ENCODE measurements at places on chromosomes 13 and 19.

GRCh38 chr19:42028304-42029216 lies 34.5 kb upstream of the ATP1A3 start:
- DNase-seq = no peak

DNA sequence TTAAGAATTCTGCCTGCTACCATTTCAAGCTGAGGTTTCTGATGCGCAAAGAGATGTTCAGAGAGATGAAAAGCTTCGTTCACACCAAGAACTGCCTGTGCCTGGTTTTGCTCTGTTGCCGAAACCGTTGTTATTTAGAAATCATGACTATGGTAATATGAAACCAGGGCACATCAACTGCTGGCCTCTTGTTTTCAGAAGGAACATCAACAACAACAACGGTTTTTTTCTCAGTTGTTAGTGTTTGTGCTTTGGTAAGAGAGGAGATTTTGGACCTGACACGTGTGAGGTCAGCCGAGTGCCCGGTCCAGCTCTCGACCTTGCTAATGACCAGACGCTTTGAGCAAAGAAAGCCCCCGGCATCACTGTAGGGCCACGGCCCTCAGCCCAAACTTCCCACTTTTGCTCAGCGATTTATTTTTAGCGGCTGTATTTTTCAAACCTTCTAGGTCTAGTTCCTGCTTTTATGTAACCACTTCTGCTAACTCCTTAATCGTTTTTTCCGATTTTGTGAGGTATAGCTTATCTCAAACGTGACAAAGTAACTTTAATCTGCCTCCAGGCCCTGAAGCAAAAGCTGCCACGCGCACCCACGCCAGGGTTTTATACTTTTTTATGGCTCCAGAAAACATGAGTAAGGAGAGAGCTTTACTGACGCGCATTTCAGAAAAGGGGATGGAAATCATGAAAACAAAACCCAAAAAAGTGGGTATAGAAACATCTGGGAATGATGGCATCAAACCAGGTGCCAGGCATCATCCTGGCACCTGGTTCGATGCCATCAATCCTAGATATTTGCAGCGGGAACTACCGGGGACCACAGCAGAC lies 42.0 kb downstream of the KLF2 start:
- no peak for DNase-seq

DNA sequence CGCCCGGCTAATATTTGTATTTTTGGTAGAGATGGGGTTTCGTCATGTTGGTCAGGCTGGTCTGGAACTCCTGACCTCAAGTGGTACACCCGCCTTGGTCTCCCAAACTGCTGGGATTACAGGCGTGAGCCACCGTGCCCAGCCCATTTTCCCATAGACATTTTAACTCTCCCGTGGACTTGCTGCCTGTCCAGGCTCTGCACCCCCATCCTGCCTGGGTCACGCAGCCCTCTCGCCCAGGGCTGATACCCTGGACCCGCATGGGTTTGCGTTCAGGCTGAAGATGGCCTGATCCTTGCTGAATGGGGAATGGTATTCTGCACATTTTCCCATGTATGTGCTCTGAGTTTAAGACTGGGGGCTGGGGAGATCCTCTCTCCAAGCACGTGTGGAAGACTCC lies 46.0 kb upstream of the RANBP3 start:
- no peak for DNase-seq

GRCh38 chr19:55474269-55475265 lies 1.9 kb upstream of the ZNF628 start:
- no peak for DNase-seq

GRCh38 chr13:110714797-110715394 lies 1.4 kb downstream of the ING1 start:
- peak; percentile 36 for DNase-seq

DNA sequence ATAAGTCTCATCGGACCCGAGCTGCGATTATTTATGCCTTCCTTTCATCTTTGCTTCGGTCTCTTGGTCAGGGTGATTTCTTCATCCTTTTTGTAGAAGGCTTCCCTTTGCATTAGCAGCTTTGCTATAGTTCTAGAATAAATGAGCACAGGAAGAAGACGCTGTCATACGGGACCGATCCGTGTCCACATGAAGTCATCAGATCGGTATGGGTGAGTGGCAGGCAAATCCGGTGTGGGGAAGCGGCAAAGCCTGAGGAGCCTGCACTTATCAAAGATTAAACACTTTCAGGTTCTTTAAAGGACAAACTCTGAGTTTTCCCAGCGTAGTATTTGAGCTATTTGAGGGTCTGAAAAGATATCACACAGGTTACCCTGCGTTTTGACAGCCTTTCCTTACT lies 119.3 kb downstream of the IRS2 start:
- no peak for DNase-seq

DNA sequence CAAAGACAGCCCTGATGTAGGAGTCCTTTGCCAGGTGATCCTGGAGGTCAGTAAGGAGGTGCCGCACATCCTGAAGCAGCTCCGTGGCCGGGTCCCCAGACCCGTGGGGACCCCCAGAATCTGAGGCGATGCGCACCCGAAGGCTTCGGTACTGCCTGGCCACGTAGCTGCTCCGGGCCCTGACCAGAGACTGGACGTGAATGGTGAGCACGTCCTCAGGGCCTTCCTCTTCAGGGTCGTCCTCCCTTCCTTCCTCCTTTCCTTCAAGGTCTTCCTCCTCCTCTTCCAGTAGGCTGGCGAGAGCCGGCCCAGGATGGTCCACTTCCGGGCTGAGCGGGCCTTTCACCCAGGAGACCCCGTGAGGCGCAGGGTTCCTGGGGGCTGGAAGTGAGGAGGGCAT lies 7.5 kb downstream of the RINL start:
- no peak for DNase-seq

GRCh38 chr19:710767-711166 lies 2.0 kb downstream of the PALM start:
- DNase-seq = peak; percentile 25

DNA sequence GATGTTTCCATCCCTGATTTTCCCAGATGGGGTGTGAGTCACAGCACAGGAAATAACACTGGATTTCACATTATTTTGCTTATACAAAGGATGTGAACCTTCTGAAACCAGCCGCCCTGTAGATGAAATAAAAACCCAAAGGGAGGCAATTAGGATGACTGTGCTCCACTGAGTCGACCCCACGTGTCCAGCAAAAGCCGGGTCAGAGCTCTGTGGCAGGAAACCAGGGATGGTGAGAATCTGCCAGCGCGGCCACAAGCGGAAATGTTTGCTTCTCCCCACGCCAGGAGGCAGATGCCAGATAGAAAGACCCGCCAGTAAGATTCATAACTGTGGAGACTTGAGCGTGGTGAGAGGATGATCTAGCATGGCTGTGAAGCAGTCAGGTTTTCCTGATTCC lies 764.4 kb downstream of the LIG4 start:
- DNase-seq = peak; percentile 85

DNA sequence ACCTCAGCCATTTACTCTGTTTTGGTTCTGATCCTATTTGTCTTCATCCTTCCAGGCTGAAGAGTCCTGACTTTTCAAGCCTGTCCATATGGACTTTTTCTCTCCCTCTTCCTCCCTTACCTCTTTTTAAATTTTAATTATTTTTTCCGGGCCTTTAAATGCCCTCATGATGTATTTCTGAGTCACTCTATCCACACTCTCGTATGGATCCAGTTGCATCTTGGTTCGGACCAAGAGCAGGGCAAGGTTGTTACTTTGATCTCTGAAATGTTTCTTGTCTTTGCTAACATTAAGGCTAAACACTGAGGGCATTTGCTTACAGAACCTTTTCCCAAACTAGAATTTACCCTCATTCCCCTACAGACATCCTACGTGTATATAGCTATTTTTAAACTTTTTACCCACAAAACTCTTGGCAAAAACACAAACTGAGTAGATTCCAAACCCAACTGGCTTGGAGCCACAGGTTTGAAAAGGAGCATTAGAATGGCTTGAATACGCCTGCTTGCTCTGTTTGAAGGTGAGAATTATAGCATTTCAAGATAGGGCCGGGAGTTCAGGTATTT lies 47.4 kb upstream of the SERPINE3 start:
- peak; percentile 85 for DNase-seq

DNA sequence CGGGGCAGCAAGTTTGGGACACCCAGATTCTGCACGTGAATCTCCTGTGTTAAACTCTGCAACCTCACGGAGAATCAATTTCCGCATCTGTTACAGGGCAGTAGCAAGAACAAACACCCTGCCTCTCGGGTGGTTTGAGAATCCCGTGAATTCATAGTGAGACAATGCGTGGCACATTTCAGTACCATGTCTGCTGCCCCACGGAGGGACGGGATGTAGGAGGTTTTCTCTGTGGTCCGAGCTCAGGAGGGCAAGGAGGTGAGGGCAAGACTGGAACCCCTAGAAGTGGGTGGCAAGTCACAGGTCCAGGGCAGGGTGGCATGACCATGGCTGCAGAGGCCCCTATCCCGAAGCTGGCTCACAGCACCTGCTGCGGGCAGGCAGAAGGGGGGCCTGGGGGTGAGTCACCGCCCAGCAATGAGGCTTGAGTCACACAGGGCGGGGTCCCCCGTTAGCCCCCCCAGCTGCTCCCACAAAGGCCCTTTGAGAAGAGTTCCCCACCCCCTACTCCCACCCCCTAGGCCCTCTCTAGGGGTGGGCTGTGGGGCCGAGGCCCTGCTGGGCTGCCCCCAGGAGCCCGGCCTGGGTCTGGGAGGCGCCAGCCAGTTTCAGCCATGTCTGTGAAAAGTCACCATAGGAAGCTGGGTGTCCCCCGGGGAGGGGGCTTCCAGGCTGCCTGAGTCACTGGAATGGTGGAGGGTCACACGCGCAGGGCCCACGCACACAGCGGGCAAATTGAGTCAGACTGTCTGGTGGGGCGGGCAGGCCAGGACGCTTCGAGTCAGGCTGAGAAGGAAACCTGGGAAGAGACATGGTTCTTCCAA lies 25.8 kb upstream of the NANOS3 start:
- peak; percentile 94 for DNase-seq

GRCh38 chr19:12733369-12734214 lies 892 bp downstream of the TRIR start:
- peak; percentile 47 for DNase-seq

DNA sequence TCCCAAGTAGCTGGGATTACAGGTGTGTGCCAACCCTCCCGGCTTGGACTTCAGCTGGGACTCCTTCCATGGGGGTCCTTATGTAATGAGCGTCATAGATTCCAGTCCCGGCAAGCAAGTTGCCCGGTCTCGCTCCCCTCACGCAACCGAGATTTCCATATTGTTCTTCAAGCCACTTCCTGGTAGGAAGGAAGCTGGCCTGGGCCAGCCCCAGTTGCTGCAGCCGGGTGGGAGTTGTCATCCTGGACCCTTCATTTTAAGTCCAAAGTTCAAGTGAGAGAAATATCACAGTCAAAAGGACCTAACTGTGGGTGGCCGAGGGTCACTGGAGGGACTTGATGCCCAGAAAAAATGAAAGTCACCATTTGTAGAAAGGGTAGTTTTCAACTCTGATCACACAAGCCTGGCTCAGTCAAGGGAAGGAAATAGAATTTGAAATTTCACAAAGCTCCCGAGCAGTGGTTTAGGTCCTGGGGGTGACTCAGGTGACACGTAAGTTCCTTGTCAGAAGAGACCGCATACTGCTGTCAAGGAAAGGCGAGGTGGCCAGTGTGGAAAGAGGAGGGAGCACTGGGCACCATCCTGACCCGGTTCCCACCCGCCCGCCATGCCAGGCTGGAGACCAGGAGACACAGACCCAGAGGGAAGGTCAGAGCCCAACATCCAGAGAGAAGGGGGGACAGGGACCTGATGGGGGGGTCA lies 5.3 kb downstream of the FGF21 start:
- no peak for DNase-seq

- DNase-seq = no peak
These were observed 15.0 kb upstream of the UBAC2 start for GRCh38 chr13:99185606-99186005.

- no peak for DNase-seq
These were observed 141.6 kb upstream of the ARGLU1 start for GRCh38 chr13:106709522-106709921.

All from fibroblast of the aortic adventitia (primary cell).